ENCODE measurements at places on chromosomes 1 and 21. TPM values are rescaled to one million over a fixed set of nuclear protein-coding genes. Genes with fewer than 3 reads are reported as not detected.

The TSPEAR gene
- total RNA-seq = 0.65 TPM

The FASLG gene
- 0.16 TPM for total RNA-seq

The ATPAF1 gene
- total RNA-seq = 191 TPM

The MATN1 gene
- total RNA-seq = not detected

The RHOU gene
- 5.4 TPM for total RNA-seq

The GJA9 gene
- not detected for total RNA-seq

The TMEM234 gene
- total RNA-seq = 8.8 TPM

The LGR6 gene
- total RNA-seq = 4.1 TPM

Data from Right ventricle myocardium inferior (tissue), 1 donor.